ENCODE measurements at places on chromosomes 6 and 20.

GRCh38 chr6:30881392-30882203 is 2.7 kb upstream of the DDR1 start:
- DNase-seq = no peak

DNA sequence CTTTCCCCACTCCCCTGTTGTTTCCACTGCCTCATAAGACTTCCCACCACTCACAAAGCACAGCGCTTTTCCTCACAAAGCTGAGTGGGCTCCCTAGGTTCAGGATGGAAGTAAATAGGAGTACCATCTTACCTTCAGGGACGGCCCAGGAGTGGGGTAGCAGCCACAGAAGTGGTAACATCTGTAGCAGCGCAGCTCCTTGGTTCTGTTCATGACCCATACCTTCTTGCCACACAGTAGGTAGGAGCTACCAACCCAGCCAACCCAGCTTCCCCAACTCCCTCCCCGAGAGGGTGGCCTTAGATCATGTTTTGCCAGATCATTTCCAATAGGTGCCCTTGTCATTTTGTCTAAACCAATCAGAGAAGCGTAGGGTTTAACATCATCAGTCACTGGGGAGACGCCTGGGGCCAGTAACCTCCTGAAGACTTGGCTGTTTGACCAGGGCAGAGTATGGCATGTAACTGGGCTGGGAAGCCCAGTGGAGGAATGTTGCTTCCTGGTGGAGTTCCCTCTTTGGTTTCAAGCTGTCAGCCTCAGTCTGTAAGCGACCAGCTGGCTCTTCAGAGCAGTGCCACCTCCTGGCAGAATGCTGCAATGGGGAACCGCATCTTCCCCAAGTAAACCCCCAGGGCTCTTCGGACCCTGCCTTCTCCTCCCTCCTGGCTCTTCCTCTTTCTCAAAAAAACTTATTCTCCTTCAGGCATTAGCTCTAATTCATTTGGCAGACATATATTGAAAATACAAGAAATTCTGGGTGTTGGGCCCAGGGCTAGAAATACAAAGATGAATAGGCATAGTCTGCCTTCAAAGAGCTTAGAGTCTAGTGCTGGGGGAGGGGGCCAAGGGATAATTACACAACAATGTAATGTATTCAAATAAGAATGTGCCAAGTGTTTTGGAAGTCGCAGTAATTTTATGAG is at the start of gene HLA-DMA:
TSS of gene HLA-DMA (minus strand) at position 281 of the 923 bp plus-strand sequence. CDS start at position 220, 61 bp downstream.
- DNase-seq = peak; percentile 78

- no peak for DNase-seq
Observed at GRCh38 chr6:151252634-151253033, 12.9 kb downstream of the AKAP12 start.

DNA sequence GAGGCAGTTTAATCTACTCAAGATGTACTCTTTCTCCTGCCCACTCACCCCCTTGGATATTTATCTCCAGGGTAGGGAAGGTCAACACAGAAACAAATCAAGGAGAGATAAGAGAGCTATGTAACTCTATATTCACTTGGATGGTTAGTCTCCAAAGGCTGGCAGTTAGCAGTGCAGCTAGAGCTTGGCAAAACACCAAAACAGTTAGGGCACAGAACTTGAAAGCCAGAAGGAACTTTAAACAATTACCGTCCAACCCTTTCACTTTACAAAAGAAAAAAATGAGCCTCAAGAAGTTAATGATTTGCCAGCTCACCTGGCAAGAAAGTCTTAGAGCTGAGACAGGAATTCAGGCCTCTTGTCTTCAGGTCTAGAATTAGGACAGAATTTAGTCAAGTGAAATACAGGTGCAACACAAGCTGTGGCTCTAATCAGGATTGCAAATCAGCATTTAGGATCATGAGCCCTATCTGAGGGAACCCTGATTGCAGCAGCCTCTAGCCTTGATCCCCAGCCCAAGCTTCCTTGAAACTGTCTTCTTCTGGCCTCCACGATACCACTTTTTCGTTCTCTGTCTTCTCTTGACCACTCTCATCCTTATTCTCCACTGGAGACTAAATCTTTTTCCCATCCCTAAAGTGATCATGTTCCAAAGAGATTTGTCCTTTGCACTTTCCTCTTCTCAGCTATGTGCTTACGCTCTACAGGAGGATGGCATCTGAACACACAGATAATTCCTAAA is 14.9 kb downstream of the NEDD9 start:
- no peak for DNase-seq

DNA sequence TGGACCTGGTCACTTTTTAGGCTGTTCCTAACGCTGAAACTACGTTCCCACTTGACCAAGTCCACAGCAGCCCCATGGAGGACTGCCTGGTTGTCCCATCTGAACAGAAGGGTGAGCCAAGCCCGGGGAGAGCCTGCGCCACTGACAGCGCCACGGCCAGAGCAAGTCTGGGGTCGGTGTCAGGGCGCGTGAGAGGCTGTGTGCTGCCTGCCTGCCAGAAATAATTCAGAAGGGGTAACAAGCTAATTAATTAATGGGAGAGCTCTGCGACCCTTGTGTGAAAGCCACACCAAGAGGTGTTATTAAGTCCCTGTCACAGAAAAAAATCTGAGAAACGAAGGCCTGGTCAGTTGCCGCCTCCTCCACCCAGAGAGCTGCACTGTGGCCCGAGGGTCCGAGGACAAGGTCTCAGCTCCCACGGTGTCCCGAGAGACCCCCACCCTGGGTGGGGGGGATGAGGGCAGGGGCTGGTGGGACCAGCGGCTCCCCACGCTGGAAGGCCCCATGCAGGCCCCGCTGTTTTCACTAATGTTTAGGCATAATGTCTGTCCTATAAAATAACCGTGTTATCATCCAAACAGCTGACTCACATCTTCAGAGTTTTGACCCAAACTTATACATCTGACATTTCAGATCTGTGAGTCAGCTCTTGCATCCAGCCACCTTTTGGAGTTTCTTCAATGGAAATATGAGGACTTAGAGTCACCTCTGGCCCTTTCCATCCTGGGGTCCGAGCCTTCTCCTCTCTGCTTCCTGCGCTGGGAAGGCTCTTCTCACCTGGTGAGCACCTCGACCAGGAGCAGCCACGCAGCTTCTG is 58.5 kb downstream of the DLL1 start:
- DNase-seq = no peak

DNA sequence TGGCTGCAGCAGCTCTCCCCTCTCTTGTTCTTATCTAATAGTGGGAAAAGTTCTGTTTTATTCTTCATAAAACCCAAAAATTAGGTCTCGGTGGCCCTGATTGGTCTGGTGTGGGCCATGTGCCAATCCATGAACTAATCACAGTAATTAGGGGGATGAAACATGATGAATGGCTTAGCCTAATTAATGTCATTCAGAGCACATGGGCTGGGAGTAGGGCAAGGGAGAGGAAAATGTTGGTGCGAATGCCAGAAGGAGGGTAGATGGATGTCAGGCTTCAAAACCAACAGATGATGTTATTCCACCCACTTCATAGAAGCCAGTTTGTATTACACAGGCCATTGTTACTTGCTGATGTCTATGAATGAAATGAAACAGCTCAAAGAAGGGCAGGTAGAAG is 46.5 kb downstream of the PLEKHG1 start:
- no peak for DNase-seq

- peak; percentile 40 for DNase-seq
Observed at GRCh38 chr6:25913741-25914140, 16.8 kb downstream of the SLC17A2 start.

GRCh38 chr6:63644668-63645326 is 9.2 kb downstream of the PHF3 start:
- DNase-seq = no peak

DNA sequence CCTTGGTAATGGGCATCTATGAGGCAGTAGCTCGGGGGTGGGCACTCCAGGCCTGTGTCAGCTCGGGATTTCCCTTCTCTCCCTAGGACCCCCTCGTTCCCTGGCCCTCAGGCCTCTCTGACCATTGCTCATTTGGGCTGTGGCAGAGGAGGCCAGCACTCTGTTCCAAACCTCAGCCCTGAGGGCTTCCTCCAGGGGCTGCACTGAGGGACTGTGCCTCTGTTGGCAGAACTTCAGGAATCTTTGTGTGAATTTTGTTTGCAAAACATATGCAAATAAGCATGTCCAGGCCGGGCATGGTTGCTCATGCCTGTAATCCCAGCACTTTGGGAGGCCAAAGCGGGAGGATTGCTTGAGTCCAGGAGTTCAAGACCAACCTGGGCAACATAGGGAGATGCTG is 11.0 kb downstream of the PACSIN1 start:
- no peak for DNase-seq

DNA sequence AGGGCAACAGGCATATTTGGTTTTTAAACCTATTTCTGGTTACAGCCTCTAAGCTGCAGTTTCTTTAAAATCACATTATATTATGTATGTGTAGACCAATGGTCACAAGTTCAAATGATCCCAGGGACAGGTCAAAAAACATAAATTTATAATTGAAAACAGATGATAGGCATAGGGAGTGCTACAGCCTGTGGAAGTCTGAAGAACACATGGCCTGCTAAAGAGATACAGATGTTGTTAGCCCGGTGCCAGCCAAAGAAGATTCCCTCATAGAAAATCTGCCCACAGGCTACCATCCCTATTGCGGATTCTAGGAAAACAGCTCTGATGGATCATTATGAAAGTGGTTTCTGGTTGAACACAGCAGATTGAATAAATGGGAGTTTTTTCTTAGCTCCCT is 65.3 kb downstream of the NRSN1 start:
- DNase-seq = no peak

GRCh38 chr6:156423829-156424228 is 353.3 kb upstream of the ARID1B start:
- peak; percentile 19 for DNase-seq

DNA sequence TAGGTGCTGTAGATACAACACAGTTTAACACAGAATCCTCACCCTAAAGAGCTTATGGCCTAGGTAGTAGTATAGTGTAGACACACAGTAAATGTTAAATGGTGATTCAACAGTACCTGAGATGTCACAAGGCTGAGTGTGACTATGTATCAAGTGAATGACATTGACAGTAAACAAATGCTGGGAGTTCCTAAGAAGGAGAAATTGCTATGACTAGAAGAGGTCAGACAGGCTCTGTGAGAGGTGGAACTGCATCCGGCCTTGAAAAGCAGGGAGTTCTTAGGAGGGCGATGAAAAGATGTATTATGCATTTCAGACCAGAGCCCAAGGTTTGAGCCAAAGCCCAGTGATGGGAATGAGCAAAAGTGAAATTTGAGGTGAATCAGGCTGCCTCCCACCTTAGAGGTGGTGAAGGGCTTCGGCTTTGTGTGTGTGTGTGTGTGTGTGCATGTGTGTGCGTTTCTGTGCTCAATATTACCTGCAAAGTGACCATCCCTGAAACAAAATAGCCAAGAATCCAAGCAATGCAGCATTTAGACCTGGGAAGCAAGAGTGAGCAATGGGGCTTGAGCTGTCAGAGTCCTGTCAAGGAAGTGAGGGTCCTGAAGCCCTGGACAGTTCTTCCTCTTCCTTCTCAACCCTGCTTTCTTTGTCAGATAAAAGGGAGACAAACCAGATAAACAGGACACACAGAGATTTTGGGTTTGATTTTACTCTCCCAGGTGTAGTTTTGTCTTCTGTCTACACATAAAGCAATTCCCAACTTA is 32.3 kb upstream of the CITED2 start:
- no peak for DNase-seq

- DNase-seq = no peak
Observed at GRCh38 chr20:1809131-1809572, 86.1 kb upstream of the SIRPA start.

GRCh38 chr6:54900666-54901065 is 54.1 kb downstream of the FAM83B start:
- no peak for DNase-seq

DNA sequence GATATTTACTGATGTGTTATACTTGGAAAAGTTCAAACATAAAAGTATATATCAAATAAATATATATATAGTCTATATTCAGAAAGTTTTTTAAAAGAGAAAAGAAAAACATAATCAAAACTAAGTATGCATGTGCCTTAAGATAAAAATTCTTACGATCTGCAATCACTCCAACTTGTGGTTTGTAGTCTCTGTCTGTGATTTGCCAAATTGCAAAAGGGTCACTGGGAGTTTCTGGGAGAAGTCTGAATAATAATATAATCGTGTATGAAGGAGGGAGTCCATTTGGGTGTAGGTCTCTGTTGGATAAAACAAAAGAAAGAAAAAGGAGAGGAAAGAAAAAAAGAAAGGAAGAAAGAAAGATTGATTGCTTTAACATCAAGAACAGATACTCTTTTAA is 92.4 kb downstream of the COL12A1 start:
- DNase-seq = no peak

- no peak for DNase-seq
Observed at GRCh38 chr20:41650231-41650948, 32.2 kb upstream of the CHD6 start.

GRCh38 chr6:163351013-163351412 is 63.5 kb upstream of the QKI start:
- no peak for DNase-seq

DNA sequence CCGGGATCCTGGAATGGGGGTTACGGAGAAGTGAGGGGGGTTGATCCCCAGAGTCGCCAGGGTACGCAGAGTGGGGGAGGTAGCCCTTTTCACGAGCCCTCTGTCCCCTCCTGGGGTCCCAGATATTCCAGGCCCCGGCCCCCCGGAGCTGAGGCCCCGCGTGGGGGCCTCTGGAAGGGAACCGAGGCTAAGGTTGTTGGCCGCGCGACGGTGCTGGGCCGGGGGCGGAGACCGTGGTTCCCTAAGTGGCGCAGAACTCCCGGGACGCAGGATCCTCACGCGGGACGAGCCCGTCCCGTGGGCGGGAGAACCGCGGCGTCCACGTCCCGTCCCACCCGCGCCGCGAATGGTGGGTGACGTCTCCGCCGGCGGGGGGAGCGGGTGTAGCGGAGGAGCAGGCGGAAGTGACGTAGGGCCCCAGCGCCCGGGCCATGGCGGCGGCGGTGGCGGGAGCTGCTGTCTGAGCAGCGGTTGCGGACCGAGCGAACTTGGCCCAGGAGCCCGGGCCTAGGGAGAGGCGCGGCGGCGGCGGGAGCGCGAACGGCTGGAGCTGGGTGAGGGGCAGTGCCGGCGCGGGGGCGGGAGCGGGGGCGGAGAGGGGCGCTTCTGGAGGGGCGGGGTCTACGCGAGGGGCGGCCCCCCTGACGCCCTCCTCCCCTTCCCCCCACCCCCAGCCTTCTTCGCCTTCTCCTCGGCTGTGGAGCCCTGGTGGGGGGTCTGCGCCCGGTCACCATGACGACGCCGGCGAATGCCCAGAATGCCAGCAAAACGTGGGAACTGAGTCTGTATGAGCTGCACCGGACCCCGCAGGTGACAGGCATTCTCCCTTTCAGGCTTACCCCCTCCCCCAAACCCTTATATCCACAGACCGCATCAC is at the start of gene RING1:
TSS of gene RING1 (plus strand) at position 410 of the 877 bp plus-strand sequence. CDS start at position 733, 323 bp downstream.
- peak; percentile 83 for DNase-seq

DNA sequence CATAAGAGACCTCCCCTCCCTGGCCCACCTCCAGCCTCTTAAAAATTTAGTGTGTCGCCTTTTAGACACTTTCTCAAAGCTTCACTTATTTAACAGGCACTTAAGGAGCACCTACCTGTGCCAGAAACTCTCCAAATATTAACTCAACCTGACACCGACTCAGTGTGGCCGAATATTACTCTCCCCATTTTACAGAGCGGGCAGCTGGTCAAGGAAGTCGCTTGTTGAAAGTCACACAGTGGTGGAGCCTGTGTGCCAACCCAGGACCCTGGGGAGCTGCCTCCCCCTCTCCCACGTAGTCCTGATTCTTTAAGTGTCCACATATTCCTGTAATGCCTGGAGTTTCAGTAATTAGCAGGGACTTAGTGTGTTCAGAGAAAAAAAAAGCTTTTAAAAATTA is 1.0 kb upstream of the PMEPA1 start:
- DNase-seq = no peak

GRCh38 chr6:38378801-38379200 is 260.9 kb downstream of the BTBD9 start:
- no peak for DNase-seq
